ENCODE measurements at places on chromosomes 12 and 14. TPM values are rescaled to one million over a fixed set of nuclear protein-coding genes. Genes with fewer than 3 reads are reported as not detected.

DNA sequence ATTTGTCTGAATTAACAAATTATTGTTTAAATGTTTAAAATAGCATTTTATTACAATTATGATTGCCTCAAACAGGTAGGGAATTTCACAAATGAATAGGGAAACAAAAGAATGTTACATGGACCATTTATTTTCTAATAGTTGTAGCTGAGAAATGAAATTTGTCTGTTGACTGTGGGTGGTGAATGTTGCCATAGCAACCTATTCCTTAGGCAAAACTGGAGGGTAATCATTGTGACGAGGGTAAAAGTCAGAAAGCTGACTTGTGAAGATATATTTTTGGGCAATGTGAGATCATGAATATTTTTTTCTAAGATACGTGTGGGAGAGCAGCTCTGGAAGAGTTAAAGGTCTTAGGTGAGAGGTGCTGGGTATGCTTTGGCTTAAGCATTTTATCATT is 24.2 kb upstream of the CLEC14A start:
- H3K36me3 ChIP-seq, result no peaks in the 10 kb centered on the region
- H3K27me3 ChIP-seq, result no peaks in the 10 kb centered on the region
- no peak overlapping the region for H3K4me3 ChIP-seq
- no peak overlapping the region for H3K27ac ChIP-seq
- no peaks in the 10 kb centered on the region for H3K4me1 ChIP-seq

- no peak overlapping the region for H3K4me3 ChIP-seq
- no peak overlapping the region for H3K27ac ChIP-seq
- H3K4me1 ChIP-seq, result no peaks in the 10 kb centered on the region
- DNase-seq, result no peak
Observed at GRCh38 chr14:93543766-93544165, 113.0 kb downstream of the UNC79 start.

GRCh38 chr14:76056128-76056527 is 70.6 kb downstream of the IFT43 start:
- no peaks in the 10 kb centered on the region for H3K27me3 ChIP-seq
- H3K27ac ChIP-seq, result no peak overlapping the region
- H3K4me3 ChIP-seq, result no peak overlapping the region

DNA sequence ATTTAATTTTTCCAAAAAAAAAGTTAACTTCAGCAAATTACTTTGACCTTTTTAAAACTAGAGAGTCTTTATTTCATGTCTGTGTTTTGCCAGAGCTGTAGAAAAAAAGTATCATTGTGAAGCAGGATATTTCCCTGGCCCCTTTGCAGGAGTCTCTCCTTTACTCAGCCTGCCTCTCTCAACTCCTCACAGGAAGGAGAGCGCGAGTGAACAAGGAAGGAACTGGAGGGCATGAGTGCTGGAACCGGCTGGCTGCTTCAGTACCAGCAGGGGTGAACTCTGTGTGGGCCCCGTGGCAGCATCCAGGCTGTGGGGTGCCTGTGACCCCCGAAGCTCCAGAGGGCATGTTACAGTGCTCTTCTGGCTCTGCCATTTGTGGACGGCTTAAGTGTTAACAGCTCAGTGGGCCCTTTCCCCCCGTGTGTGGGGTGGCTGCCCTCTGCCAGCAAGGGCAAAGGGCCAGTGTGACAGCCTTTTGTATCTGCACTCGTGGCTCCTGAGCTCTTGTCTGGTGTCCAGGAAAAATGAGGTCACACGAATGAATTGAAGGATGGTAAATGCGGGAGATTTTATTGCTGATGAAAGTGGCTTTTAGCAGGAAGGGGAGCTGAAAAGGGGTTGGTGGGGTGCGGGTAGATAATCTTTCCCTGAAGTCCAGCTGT is 76.6 kb upstream of the KCNH3 start:
- peak overlapping the region; percentile 37 for H3K27ac ChIP-seq
- DNase-seq, result no peak
- H3K36me3 ChIP-seq, result no peaks in the 10 kb centered on the region
- peaks cover 5% of the 10 kb centered on the region for H3K4me1 ChIP-seq
- H3K4me3 ChIP-seq, result no peak overlapping the region

SLC17A8 gene
- 0.29 TPM for polyA plus RNA-seq

Data from liver (tissue), 10 donors.